CD4-positive, alpha-beta T cell treated with Interleukin-12 subunit alpha and Interleukin-12 subunit beta, for 1 hour (primary cell): ENCODE measurements at places on chromosomes 5 and 9.
A peak's percentile ranks its signal among the peaks of the same experiment; 100 is the strongest.

DNA sequence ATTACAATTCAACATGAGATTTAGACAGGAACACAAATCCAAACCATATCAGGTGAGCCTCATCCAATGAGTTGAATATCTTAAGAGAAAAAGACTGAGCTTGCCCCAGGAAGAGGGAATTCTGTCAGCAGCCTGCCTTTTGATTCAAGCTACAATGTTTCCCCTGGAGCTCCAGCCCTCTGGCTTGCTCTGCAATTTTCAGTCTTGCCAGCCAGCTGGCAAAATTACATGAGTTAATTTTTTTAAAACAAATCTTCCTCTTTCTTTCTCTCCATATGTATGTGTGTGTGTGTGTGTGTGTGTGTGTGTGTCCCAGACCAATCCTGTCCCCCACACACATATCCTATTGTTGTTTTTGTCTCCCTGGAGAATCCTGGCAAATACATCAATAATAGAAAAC is 313.2 kb downstream of the CDH10 start:
- DNase-seq = no peak

- no peak for DNase-seq
Measured at GRCh38 chr5:68285075-68285840, 69.7 kb downstream of the PIK3R1 start.

DNA sequence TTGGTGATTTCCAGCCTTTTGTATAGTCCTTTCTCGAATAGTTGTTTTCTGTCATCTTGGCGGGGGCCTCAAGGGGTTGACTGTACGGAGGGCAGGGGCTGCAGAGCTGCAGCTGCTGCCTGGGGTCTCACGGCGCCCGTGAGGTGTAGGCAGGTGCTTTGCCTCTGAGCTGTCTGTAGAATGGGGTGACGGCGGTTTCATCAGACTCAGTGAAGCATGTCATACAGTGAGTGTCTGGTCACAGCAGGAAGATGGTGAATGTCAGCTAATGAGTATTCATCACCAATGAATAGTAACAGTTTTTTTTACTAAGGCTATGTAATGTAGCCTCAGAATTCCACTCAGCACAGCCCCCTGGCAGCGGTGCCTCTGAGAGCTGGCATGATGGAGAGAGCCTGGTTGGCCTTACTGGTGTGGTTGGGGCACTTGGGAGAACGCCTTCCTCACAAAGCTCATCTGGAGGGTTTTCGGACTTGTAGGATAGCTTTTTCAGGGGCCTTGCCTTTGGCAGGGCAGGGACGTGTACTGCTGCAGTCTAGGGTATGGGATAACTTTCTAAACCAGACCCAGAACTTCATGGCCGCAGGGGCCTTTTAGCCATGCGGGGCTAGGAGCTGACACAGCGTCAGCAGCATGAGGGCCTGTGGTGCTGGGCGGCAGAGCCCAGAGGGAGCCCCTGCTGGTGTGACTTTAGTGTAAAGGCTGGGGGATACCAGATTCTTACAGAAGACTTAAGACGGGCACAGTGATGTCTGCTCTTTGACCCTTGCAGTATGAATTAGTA is 15.0 kb downstream of the TENT4A start:
- DNase-seq = no peak

DNA sequence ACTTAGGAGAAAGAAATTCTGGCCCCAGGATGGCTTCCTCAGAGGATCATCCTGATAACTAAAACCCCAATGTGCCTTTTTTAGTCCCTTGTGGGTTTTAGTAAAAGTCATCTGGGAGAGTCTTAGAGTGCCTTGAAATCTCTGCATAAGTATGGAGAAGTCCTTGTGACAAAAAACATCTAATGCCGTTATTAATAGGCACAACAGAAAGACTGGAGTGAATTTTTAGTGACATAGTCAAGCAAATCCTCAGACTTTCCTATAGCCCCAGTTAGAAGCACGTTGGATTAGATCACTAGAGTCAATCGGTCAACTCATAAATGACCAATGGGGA is 108.2 kb upstream of the MPDZ start:
- DNase-seq = no peak

- DNase-seq = no peak
Measured at GRCh38 chr9:111900151-111900857, 3.7 kb downstream of the UGCG start.

- no peak for DNase-seq
Measured at GRCh38 chr9:129677456-129677855, 12.0 kb downstream of the PRRX2 start.

DNA sequence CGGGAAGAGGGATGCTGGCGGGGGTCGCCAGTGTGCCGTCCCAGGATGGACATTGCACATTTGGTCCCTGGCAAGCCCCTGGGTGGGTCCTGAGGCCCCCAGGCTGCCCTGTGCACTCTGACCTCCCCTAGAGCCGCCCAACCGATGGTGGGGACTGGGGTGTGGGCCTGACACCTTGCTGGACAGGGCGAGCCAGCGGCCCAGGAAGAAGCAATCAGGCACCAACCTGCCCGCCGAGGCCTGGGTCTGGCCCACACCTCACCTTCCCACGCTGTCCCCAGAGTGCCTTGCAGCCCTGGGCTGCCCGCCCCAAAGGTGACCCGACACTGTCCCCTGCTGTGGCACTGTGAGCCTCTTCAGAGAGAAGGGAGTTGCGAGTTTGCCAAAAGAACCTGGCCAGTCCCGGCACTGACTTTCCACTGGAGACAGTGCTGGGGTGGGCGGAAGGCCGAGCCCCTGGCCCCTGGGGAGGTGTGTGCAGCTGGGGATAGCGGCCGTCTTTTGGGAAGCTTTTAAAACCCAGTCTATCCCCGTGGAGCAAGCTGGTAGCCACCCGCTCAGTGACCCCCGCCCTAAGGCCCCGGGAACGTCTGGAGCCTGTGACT is 12.0 kb upstream of the NRARP start:
- DNase-seq = no peak

DNA sequence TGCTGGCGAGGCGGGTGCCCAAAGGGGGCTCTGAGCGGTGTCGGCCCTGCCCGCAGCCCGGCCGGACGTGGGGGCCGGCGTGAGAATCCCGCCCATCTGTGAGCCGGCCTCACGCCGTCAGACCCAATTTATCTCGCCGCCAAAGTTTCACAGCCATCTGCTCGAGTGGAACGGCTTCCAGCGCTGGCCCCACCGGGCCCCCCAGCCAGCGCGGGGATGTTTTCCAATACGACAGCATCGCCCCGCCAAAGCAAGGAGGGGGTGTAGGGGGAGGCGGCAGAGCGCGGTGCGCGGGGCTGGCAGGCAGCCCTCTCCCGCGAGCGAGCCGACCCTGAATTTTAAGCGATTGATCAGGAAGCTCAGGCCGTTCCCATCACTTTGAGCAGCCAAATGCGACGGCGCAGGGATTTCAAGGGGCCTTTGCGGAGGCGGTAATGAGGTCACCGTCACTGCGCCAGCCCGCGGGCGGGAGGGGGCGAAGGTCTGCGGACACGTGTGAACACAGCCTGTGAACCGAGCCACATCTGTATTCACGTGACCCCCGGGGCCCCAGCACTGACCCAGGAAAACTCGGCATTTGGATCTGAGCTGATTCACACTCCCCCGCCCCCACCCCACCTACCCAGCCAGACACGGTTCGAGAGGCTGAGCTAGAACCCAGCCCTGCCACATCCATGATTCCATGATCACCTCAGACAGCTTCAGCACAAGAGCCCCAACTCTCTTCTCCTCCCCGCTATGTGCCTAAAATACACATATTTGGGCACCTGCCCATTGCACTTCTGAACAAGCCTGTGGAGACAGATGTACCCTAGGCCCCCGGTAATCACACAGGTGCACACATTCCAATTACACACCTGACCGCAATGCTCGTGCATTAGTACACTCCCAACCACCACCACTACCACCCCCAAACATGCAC is 47.8 kb upstream of the PSD2 start:
- peak; percentile 61 for DNase-seq

- DNase-seq = no peak
Measured at GRCh38 chr9:7336356-7337065, 463.1 kb downstream of the DMAC1 start.

DNA sequence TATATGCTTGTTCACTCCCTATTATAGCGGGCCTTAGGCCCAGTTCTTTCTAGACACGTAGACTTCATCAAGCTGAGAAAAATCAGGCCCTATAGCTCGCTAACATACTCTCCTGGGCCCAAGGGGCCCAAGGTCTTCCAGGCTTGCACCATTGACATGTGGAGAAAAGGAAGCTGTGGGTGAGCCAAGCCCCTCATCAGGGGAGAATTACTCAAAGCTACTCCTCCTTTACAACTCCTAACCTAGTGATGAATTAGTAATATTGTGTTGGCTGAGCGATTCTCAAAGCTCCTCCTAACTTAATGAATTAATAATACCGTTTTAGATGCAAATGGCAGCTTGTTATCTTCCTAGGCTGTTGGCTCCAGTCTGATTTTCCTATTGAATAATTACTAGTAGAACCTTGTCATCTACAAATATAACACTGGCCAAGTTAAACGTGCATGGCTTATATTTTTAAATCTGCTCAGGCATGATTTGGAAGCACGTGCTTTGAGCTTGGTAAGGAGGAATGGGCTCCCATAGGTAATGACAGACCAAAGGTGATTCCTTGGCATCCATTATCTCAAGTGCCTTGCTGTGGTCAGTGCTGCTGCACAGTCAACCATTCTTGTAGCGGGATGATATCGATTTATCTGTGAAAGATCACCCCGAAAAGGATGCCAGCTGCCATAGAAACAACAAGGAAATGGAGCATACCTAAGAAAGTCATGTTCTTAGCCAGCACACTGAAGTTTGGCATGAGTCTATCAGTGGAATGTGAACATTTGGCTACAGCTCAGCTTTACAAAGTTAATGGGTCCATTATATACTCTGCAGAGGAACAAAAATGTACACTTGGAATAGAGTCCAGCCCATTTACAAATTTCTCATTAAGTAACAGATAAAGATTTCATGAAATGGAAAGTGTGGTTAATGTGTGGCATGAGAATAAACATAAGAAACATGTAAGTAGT is 23.8 kb downstream of the LVRN start:
- no peak for DNase-seq

DNA sequence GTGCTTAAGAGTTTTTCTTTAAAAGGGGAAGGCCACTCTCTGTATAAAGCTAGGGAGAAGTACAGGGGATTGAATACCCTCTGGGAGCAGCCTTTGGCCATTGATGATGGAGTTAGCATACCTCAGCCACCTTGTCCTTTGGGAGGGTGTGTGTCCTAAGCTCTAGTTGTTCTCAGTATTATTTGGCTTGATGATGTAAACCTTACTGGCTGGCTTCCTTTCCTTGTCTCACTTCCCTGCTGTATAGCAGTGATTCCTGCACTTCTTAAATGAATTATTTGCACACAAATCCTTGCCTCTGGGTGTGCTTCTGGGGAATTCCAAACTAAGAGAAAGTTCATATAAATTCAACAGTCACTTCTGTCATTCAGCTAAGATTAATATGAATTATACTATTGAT is 234.9 kb upstream of the RIOK2 start:
- DNase-seq = no peak

GRCh38 chr9:111662576-111663300 is 1.3 kb downstream of the GNG10 start:
- peak; percentile 13 for DNase-seq

GRCh38 chr9:36597412-36598178 is 24.9 kb downstream of the MELK start:
- peak; percentile 22 for DNase-seq

GRCh38 chr9:38228331-38229103 is 159.5 kb upstream of the SHB start:
- DNase-seq = no peak

GRCh38 chr9:137319739-137320551 is 17.9 kb upstream of the NRARP start:
- no peak for DNase-seq

DNA sequence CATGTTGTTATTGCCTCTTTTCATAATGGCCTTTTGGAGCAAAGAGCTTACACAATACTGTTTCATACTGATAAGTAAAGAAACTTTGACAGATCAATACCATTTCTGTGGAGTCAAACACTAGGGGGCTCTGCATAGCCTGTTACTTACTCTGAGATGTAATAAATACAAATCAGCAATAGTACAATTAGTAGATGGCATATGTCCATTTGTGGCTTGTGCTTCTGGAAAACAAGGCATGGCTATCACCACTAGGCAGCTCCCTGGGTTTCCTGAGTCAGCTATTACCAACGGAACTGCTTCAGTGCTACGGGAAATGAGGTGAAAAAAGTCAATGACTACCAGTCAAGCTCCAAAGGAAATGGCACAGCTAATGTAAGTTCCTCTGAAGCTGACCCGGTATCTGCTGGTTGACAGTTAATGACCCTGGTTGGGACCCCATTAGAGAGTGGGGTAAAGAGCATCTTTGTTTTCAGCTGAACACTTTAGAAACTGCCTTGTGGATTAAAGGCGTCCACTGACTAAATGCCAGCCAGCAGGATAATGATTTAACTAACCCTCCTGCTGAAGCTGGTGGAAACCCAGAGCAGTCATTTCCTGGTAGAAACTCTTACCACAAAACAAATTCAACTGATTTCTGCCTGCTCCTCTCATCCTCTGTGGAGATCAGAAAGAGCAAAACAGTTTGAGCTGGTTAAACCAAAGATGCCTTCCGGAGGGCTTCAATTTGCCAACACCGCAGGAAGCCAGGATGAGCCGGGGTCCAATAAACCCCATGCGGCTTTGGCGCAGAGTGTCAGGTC is 69.0 kb upstream of the FAM169A start:
- peak; percentile 23 for DNase-seq

- no peak for DNase-seq
Measured at GRCh38 chr5:96075579-96076289, 114.1 kb upstream of the ELL2 start.

- DNase-seq = no peak
Measured at GRCh38 chr9:36763778-36764177, 191.1 kb downstream of the MELK start.

GRCh38 chr5:72163349-72163983 is 56.2 kb downstream of the MAP1B start:
- DNase-seq = no peak

- no peak for DNase-seq
Measured at GRCh38 chr9:84371737-84372136, 31.2 kb upstream of the SLC28A3 start.

DNA sequence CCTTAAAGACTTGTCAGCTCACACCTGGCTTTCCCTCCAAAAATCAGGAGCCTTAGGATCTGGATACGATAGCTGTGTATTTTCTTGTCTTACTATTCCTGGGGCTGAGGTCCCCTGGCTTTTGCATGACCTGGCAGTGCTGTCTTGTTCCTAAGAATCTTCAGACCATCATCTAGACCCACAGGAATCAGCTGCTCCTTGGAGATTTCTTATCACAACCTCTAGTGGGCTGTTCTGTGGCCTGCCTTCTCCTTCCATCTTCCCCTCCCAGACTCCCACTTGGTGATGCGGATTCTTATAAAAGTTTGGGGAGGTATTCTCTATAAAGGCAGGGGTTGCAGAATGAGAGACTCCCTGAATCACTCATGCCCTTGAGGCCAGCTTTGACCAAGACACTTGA is 21.4 kb downstream of the LCP2 start:
- no peak for DNase-seq

GRCh38 chr9:14056316-14056861 is 257.6 kb downstream of the NFIB start:
- no peak for DNase-seq

GRCh38 chr5:151483647-151484046 is 36.2 kb downstream of the SLC36A1 start:
- no peak for DNase-seq

- no peak for DNase-seq
Measured at GRCh38 chr9:106972082-106972481, 109.1 kb downstream of the ZNF462 start.

- DNase-seq = no peak
Measured at GRCh38 chr5:112475747-112476365, 56.8 kb upstream of the EPB41L4A start.

GRCh38 chr9:92138157-92138959 is 23.1 kb upstream of the SPTLC1 start:
- DNase-seq = peak; percentile 76
